Activated naive CD4-positive, alpha-beta T cell treated with anti-CD3 and anti-CD28 coated beads, Interleukin-2, amount 10 ng/mL, durations not matched to agents 7 days and 5 days (primary cell): ENCODE measurements at places on chromosomes 13 and 19.

- no peak for DNase-seq
Measured at GRCh38 chr19:10748927-10749434, 31.1 kb downstream of the DNM2 start.

GRCh38 chr19:35562336-35562735, 1.1 kb downstream of the ATP4A start:
- DNase-seq = no peak

DNA sequence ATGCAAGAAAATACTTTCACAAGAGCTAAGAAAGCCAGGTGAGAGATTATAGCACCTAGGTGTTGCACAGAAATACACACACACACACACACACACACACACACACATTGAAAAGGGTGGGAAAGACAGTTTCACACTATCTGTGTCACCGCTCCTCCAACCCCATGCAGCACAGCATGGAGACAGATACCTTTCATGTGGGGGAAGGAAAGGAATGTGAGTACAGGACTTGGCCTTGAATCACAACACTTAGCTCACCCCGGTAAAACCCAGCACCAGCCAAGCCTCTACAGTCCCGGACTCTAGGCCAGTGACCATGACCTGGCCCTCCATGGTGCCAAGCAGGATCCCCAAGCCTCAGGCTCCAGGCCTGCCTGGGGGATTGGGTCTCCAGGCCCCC, 462.0 kb upstream of the SPRY2 start:
- no peak for DNase-seq

DNA sequence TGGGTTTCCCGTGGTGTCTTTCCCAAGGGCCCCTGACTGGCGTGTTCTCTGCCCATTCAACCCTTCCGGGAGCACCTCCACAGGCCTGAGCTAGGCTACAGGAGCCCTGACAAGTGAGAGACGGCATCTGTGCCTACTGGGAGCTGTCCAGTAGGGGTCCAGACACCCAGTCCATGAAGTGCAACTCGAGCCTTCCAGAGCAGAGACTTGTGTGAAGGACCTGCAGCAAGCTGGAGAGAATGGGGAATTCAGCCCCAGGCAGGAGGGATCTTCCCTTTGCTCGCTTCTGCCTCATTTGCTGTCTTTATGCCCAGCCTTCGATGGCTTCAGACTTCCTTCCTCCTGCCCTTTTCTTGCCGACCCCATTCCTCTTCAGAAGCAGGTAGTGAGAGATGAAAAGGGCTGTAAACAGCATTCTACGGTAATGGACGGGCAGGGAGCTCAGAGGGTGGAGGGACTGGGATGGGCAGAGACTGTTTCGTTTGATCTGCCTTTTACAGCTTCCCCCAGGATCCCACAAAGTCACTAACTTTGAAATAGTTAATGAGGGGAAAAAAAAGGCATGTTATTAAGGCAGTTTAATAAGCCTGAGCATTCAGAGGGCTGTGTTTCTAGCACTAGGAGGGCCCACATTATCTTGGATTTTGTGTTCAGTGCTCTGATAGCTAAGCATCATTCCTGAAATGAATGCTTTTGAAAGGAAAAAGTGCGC, 327.6 kb downstream of the FGF9 start:
- DNase-seq = no peak

GRCh38 chr13:20669162-20669561, 34.3 kb upstream of the IL17D start:
- no peak for DNase-seq

GRCh38 chr13:24661713-24662112, 18.5 kb upstream of the ATP12A start:
- DNase-seq = no peak

DNA sequence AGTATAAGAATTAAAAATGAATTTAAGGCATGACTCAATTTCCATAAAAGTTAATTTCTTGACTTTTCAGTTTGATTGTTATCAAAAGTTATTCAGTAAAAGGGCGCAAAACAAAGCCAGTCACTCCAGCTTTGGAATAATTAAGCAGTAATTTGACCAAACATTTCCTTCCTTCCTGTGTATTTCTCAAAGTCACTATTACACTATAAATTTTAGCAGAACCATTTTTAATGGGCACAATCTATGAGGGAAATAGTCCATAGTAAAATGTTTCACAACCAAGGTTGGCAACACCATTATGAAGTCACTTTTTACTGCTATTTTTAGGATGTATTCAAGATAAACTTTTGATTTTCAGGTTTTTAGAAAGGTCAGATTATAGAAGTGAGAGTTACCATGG, 91.0 kb downstream of the DACH1 start:
- DNase-seq = no peak

GRCh38 chr19:55304279-55304978, 20.6 kb downstream of the BRSK1 start:
- peak; percentile 53 for DNase-seq

DNA sequence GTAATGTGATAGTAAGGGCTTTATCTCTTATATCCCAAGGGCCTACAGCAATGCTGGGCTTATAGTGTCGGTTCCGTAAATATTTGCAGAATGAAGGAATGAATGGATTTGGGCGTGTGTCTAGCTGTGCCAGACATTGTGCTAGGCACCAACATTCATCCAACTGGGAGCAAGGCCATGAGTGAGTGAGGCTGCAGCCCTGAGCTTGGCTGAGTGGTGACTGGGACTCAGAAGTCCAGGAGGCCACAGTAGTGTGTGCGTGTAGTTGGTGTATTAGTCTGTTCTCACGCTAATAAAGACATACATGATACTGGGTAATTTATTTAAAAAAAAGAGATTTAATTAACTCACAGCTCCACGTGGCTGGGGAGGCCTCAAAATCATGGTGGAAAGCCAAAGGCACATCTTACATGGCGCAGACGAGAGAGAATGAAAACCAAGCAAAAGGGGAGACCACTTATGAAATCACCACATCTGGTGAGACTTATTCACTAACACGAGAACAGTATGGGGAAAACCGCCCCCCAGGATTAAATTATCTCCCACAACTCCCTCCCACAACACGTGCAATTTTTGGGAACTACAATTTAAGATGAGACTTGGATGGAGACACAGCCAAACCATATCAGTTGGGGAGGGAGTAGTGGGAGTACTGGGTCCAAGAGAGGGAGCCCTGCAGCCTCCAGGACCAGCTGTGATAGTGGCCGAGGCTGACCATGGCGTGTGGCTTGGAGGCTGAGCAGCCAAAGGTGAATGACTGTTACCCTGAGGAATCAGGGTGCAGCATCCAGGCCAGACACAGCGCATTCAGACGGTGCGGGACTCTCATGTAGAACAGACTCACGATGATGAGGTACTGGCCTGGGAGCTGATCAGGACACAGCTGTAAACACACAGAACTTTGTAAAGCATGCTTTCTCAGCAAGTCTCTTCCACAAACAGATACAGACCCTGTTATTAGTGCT, 104.6 kb downstream of the TEX26 start:
- no peak for DNase-seq

- DNase-seq = no peak
Measured at GRCh38 chr13:30016398-30016797, 166.0 kb upstream of the UBL3 start.

DNA sequence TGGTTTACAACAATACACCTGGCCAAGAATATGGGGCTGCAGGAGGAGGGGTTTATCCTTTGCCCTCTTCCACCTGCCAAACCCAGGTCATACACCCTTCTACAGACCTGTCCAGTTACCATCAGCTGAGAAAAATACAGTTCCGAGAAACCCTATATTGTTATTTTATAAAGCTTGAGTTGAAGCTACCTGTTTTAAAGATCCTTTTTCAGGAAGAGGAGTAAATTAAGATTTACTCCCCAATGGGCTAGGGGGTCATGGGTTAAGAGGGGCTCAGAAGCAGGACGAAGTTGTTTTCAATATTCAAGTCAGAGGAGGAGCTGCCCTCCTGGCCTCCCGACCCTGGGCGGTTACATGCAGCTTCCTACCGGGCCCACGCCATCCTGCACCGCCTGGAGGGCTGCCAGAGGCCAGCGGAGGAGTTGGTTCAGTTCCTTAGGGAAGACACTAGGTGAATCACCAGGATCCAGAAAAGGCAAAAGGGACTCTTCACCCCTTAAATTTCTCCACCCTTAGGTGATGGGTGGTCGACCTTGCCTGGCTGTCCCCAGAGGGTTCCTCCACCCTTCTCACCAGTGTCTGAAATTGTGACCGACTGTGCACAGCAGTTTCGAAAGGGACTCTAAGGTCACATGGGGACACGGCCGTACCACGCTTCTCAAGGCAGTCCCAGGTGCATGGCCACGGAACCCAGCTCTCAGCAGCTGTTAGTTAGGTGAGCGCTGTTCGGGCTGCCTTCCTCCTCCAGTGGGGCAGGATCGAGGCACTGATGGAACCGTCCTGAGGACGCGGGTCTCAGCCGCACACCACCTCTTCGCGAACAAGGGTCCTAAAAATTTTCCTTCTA, 1.2 kb downstream of the GJB2 start:
- DNase-seq = no peak

DNA sequence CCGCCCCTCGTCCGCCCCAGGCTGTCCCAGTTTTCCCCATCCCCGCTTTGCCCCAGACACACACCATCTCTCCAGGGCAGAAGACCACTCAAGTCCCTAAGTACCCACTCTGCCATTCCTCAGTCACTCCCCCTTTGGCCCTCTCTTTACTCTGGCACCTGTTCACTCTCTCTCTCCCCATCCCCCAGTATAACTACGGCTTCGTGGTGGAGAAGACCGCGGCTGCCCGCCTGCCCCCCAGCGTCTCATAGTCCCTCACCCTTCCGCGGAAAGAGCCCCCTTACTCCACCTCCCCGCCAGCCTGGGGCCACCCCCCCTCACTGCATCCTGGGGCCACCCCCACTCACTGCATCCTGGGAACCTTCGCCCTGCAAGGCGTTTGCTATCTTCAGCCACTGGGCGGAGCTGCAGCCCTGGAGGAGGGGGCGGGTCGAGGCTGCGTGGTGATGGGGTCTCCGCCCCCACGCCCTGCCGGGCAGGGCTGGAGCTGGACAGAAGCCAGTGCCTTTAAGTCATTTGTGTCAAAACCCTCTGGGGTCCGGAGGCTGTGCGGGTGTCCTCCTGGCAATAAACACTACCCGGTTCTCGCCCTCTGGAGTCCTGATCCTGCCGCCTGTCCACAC, 5.0 kb downstream of the MVB12A start:
- peak; percentile 60 for DNase-seq

DNA sequence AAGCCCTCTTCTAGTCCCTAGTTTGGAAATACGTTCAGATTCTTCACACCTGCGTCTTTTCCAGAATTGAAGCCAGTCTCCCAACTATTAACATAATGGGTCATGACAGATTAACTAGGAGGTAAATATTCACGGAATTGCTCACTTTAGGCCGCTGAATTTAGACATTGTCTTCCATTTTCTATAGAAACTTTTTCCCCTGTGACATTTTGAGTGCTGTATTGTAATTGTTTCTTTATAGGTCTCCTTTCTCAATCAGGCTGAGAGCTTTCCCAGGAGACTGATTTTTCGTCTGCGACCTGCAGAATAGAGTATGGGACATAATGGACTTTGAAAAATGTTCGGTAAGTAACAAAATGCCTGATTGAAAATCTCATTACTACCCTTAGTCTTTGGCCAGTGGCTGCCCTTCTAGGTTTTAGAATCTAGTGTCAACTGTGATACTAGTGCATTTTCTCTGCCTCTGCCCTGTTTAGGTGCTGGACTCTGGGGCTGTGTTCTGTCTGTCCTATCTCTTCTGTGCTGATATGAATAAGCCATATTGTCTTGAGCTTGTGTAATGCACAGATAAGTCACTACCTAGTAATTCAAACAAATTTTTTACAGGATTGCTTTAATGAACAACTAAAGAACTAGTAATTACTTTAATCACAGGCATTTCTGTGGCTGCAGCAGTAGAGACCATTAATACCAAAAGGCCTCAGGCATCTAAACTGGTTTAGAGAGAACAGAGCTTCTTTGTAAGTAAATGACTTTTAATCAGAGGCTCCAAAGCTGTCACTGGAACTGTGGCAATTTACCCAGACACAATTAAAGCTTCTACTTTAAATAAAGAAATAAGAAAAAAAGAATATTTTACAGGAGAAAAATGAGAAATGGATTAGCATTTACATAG, 122.4 kb upstream of the FREM2 start:
- DNase-seq = no peak

DNA sequence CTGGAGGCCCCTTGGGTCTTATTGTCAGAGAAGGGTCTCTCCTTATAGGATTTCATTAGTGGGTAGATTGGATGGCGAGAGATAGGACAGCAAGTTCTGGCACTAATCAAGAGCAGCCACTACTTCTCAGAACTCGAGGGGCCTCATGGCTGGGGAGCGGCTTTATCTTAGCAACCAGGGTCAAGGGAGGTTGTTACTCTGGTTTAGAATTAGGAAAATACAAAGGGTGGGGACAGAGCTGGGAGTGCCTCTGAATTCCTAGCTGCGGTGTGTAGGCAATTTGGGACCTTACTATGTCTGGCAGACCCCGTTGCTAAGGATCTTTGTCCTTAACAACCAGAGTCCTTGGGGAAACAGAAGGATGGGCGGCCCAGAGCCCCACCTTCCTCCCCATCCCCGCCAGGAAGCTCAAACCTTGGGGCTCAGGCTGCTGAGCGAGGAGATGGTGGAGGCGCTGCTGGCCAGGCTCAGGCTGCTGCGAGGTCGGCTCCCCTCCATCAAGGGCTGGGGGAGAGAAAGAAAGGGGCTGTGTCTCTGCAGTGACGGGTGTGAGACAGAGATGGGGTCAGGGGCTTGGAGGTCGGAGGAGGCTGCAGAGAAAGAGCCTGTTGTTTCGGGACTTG, 1.2 kb downstream of the PLEKHA4 start:
- DNase-seq = no peak

GRCh38 chr19:33758541-33759013, 38.1 kb upstream of the KCTD15 start:
- no peak for DNase-seq

GRCh38 chr19:49787746-49788145, 20.9 kb downstream of the AP2A1 start:
- DNase-seq = no peak

- no peak for DNase-seq
Measured at GRCh38 chr19:12695096-12695495, 1.3 kb downstream of the FBXW9 start.

GRCh38 chr13:110664673-110665072, 41.2 kb downstream of the CARS2 start:
- no peak for DNase-seq

DNA sequence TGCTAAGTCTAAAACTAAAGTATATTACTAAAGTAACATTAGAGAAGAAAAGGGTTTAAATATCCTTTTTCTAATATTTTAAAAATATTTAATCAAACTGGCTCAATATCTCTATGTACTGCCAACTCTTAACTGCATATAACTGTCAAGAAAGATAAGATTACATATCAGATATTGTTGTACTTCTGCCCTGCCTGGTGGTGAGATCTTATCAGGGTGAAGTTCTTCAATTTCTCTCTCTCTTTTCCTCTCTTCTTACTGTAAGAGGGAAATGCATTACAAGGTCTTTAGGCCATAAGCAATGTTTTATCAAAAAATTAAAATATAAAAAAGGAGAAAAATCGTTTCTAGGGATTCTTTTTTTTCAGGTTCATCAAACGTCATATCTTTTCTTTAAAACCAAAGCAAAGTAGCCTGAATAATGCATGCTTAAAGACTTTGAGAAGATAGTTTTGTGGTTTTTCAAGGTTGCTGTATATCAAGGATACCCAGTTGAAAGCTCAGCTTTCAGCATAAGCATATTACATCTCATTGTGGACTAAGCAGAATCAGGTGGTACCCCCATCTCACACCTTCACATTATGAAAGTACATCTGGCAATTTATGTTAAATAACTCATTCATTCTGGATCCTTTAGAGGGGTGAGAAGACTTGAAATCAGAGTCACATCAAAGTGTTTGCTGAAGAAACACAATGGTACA, 1625.7 kb upstream of the SLC10A2 start:
- no peak for DNase-seq

GRCh38 chr13:52851137-52851962, 2.9 kb upstream of the PCDH8 start:
- DNase-seq = peak; percentile 36
